ENCODE measurements at places on chromosomes 6 and 20.

DNA sequence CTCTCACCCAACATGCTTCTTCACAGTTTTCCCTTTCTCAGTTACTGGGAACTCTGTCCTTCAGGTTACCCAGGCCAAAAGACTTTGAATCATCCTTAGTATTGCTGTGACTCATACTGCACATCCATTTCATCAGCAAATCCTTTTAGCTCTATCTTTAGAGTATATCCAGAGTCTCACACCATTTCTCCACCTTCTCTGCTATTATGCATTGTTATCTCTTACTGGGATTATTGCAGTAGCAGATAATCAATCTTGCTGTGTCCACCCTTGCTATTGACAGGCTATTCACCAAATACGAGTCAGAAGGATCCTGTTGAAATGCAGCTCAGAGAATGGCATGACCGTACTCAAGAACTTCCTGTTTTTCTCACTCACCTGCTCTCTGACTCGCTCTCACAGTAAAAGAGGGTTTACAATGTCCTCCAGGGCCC, 57.3 kb downstream of the BCKDHB start:
- no peak for DNase-seq

DNA sequence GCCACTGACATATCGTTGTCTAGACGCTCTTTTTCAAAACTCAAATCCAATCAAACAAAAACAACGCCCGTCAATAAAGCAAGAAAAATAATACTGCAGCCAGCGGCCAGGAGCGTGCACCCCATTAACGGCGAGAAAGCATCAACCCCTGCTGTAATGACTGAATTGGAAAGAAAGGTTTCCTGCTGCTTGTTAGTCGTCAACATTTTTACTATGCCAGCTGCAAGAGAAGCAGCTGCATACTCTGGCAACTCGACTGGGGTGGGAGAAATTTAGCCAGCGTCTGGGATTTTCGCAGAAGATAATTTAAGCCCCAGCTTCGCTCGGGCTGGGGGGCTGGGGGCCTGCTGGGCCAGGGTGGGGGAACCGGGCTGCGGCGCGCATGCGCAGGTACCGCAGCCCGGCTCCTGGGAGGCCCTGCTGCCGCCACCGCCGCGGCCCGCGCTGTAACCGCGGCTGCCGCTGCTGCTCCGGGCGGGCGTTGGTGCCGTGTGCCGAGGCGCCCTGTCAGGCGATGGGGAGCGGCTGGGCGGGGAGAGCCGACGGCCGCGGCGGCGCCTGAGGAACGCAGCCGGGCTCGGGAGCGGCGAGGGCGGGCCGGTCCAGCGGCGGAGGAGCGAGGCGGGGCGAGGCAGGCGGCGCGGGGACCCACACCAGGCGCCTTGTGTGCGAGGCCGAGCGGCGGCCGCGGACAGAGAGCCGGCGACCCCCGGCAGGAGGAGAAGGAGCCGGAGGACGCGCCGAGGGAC, 732 bp upstream of the STXBP5 start:
- peak; percentile 57 for DNase-seq

- DNase-seq = no peak
Observed at GRCh38 chr20:17663040-17663399, 19.0 kb downstream of the RRBP1 start.

GRCh38 chr20:42968746-42969145, 221.0 kb downstream of the PTPRT start:
- no peak for DNase-seq

- DNase-seq = no peak
Observed at GRCh38 chr6:154661768-154662167, 71.4 kb upstream of the SCAF8 start.

GRCh38 chr6:118752803-118753202, 101.4 kb upstream of the CEP85L start:
- DNase-seq = no peak

DNA sequence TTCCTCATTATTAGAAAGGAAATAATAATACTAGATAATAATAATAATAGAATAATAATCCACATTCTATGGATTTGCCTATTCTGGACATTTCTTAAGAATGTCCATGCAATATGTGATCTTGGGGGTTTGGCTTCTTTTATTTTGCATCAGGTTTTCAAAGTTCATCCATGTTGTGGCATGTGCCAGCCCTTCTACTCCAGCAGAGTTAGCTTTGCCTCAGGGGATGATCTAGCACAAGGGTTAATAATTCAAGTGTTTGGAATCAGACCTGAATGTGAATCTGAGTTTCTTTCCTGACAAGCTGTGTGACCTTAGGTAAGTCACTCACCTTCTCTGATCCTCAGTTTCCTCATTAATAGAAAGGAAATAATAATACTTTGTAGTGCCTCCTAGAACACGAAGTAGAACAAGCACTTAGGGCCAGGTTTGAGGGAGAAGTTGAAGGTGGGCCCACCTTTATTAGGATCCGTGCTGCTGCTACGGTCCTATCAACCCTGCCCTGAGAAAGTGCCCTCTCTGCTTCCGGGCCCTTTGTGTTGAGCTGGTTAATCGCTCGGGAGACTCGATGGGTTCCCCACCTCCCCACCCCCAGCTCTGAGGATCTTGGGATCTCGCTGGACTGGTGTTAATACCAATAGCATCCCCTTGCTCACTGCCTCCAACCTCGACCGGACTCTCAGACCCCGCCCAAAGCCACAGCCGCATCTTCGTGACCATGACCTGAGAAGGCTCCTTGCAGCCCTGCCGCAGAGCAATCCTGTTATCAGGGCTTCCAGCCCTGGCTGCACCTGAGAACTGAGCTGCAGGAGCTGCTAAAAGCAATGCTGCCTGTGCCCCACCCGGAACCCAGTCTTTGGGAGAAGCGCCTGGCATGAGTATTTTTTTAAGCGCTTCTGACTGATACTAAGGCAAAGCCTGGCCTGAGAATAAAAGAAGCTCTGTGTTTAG, 26.9 kb downstream of the RBM38 start:
- DNase-seq = no peak

- no peak for DNase-seq
Observed at GRCh38 chr6:108108374-108108773, 33.8 kb upstream of the OSTM1 start.

GRCh38 chr6:36682328-36683144, 4.0 kb downstream of the CDKN1A start:
- peak; percentile 59 for DNase-seq

GRCh38 chr6:131758920-131759319, 48.1 kb upstream of the CTAGE9 start:
- DNase-seq = no peak

GRCh38 chr20:35305682-35306556, 13.7 kb upstream of the FAM83C start:
- DNase-seq = peak; percentile 18

- no peak for DNase-seq
Observed at GRCh38 chr6:158567152-158567551, 7.3 kb downstream of the TMEM181 start.
